ENCODE measurements at places on chromosomes 7 and 10.

DNA sequence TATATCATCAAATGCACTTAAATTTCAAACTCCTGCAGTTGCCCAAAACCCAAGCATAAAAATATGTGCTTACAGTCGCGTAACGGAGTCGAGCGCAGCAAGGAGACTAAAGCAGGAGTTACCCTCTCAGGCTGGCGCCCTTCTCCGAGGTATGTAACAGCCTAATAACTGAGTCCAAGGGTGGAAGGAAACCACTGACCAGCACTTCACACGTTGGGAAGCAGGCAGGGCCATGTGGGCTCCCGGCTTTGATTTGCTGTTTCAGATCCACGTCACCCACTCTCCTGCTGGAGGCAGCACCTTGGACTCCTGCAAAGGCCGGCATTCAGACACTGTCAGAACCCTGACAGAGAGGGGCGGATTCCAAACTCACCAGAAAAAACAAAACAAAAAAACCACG is 123.8 kb downstream of the DIP2C start:
- DNase-seq, result no peak

GRCh38 chr7:101066833-101067177 is 18.5 kb upstream of the TRIM56 start:
- no peak for DNase-seq

- DNase-seq, result no peak
These were observed 24.3 kb downstream of the RGS10 start for GRCh38 chr10:119518176-119518575.

DNA sequence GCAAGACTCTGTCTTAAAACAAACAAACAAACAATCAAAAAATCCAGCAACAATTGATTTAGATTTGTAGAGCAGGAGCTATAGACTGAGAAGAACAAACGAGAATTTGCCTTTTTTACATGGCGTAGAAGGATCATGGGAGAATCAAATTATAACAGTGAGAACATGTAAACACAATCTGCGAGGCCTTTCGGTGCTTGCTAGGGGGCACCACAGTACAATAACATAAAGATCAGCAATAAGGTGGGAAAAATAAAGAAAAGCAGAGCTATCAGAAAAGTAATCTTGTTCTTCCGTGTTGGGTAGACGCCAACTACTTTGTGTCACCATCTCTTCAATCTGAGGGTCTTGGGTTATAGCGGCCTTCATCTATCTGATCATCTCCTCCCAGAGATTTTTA is 82.2 kb downstream of the NOD1 start:
- no peak for DNase-seq

DNA sequence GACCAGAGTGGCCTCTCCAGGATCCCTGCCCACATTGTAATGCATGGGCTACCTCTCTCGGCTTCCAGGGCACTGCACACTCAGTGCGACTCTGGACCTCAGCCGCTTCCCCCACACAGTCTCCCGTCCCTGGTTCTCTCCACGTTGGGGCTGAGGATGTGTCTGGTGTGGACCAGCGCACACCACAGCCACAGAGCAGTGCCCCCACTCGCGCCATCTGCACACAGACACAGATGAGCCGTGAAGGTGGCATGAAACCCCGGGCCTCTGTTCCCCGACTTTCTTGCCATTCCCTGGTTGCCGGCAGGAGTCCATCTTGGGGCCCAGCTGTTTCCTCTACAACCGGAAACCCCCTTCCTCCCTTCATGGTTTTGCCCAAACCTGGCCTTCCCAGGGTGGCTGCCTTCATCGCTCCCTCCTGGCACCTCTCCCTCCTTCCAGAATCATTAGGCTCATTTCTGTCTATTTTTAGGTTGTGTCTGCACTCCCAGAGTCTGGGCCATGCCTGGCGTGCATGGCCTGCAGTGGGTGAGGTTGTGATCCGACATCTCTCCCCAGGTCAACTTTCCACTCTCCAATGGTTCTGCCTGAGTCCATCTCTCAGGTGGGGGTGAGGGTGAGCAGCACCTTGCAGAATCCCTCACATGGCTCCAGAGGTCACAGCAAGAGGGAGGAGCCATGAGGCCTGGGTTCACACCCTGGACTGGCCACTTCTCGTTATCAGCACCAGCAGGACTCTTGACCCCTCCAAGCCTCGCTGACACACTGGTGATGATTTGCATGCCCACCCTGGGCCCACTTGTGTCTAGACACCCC is 10.1 kb downstream of the RASGEF1A start:
- DNase-seq, result no peak

DNA sequence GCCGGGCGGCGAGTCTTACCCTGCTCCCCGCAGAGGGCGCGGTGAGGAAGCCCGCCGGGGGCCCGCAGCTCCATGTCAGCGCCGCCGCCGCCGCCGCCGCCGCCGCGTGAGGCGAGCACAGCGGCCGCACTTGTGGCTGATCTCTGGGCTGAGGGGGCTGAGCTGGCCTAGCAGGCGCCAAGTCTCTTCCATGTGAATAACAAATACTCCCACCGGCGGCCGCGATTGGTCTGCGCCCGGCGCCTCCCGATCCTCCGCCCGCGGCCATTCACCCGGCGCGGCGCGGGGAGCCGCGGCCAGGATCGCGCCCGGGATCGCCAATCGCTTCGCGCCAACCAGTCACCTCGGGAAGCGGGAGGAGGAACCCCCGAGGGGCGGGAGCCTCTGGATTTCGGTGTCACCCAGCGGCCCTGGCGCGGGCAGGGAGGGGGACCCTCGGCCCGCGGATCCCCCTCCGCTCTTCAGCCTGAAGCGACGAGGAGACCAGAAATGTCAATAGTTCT is at the start of gene GRM8:
Gene GRM8 (minus strand): TSS at position 164 of the 503 bp plus-strand sequence.
- DNase-seq, result no peak

DNA sequence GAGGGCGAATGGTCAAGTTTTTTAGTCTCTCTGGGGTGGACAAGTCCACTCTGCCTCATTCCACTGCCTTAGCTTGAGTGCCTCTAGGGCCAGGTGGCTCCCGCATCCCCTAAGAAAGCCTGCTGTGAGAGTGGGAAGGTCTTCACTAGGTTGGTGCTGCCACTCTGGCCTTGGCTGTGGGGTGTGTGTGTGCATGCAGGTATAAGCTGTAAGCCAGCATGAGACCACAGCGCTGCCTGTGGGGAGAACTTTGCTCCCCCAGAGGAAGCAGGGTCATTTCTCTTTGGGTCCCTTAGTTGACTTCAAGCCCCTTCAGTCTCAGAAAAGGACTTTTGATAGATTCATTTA is 25.5 kb upstream of the PCBD1 start:
- no peak for DNase-seq

- no peak for DNase-seq
These were observed 30.6 kb downstream of the SUFU start for GRCh38 chr10:102534333-102534732.

DNA sequence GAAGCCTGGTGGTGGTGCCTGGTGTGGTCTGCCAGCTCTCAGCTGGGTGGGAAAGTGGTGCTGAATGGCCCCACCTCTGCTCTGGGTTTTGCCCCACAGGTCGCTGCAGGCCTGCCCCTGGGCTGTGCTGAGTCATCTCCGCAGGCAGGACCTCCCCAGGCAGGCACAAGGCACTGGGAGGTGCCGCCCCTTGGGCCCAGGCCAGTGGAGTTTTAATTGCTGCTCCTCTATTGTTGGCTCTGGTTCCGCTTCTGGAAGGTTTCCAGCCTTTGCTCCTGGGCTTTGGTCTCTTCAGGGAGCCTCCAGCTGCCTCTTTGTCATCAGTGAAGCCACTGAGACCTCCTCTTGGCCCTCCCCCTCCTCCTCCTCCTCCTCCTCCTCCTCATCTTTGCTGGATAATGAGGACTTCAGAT is 180.3 kb upstream of the GRB10 start:
- DNase-seq, result no peak

GRCh38 chr7:128446306-128446705 is 9.4 kb upstream of the HILPDA start:
- DNase-seq, result no peak

- DNase-seq, result no peak
These were observed 92.8 kb downstream of the WDR37 start for GRCh38 chr10:1148855-1149605.

- no peak for DNase-seq
These were observed 121.5 kb downstream of the TNS3 start for GRCh38 chr7:47460251-47460989.

DNA sequence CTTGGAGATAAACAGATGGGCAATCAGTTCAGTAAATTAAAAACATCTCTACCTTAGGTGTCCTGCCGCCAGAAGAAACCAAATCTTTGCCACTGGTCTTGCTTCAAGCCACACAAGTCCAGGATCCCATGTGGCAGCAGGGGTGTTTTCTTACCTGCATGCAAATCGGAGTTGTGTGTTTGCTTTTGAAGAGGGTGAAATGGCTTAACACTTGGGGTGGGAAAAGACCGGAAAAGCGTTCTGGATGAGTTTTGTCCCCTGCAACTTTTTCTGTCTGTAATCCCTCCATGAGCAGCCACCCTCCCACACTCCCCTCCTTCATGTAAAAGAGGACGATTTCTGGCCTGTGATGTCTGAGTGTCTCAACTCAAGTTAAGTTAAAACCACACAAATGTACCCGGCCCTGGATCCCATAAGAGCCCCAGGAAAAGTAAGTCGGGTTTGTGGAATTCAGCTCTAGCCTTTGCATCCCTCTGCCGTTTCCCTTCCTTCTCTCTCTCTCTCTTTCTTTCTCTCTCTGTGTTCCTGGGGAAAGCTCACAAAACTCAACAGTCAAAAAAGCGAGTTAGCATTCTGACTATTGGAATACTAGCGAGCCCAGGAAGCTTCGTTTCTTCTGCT is 178.5 kb downstream of the TCF7L2 start:
- no peak for DNase-seq

DNA sequence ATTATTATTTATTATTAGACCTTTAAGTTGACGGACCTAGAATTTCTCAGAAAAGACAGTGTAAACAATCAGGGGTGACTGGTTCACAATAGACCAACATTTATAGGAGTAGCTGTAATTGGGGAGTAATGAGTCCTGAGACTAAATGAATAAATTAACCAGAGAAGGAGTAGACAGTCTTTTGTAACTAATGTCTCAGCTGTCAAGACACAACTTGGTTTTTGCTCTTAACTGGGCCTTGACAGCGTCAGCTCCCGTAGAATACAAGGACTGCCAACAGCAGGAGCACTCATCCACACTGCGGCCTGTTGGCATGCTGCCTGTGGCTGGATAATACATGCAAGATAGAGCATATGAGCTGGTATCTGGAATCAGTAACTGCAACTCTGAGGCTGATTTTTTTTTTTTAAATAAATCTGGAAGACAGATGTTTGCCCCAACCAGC is 123.9 kb downstream of the CACNA2D1 start:
- no peak for DNase-seq

- DNase-seq, result no peak
These were observed 64.3 kb downstream of the RGS10 start for GRCh38 chr10:119478111-119478802.

- DNase-seq, result no peak
These were observed 135.5 kb downstream of the USP6NL start for GRCh38 chr10:11475831-11476434.

GRCh38 chr7:116351966-116352365 is 141.6 kb downstream of the TES start:
- DNase-seq, result no peak

GRCh38 chr7:100119970-100120732 is 717 bp downstream of the CNPY4 start:
- DNase-seq, result peak; percentile 43

DNA sequence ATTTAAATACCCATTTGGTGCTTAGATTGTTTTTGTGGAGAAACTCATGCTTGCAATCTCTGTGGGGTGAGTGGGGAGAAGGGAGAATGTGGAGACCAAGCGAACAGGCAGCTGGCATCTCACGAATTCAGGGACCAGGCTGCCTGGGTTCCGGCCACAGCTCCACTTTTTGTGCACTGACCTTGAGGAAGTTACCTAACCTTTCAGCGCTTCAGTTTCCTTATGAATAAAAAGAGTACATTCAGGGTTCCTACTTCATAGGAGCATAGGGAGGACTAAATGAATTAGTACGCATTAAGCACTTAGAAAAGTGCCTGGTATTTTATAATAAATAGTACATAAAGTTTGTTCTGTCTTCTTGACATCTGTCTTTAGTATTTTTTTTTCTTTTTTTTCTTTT is 72.5 kb downstream of the PRTFDC1 start:
- DNase-seq, result no peak

DNA sequence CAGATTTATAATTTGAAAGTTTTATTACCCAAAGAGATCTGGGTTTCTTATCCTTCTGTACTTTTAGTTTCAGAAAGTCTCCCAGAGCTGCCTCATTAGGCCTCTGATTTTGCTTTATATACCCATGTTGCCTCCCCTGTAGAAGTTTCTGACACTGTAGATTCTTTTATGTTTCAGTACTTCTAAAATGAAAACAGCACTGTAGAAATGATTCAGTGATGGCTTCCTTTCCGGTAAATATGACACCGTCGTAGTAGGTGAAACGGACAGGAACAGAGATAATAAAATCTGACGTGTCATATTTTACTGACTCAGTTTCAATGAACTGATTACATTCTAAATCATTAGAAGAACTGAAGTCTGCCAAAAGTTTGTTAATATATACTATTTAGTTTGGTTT is 272.7 kb downstream of the TWIST1 start:
- DNase-seq, result no peak

DNA sequence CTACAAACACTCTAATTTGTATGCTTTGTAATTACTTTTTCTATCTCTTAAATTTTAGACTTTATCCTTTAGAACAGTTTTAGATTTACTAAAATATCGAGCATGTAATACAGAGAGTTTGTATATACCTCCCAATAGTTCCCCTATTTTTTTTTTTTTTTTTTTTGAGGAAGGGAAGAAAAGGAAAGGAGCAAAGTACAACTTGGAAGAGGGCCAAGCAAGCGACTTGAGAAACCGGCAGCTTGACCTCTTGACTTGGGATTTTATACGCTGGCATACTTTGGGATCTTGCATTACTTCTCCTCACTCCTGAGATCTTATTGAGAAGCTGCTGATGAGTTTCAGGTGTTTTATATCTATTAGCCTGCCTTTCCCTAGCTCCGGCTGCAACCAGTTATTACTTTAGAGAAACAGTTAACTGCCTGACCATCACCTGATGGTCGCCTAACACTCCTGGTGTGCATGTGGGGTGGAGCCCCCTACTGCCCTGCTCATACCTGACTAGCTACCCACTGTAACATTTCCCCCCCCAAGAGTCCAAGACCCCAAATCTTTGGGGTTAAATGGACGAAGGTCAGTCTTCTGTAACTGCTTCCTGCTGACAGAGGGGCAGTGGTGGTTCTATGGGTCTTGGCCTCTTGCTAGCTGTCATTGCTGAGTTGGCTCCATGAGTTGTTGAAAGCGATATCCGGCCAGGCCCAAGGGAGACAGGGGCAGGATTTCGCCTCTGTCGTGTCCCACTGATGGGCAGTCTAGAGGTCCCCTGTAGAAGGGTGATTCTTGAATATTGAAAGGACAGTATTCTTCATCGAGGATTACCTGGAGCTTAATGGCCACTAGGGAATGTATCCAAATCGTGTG is 28.5 kb downstream of the MKLN1 start:
- no peak for DNase-seq

GRCh38 chr7:150862356-150862755 is 10.0 kb downstream of the AOC1 start:
- DNase-seq, result no peak

All from activated CD4-positive, CD25-positive, alpha-beta regulatory T cell (primary cell).